Activated naive CD8-positive, alpha-beta T cell treated with anti-CD3 and anti-CD28 coated beads, Interleukin-2, amount 10 ng/mL, durations not matched to agents 7 days and 5 days (primary cell): ENCODE measurements at places on chromosomes 6 and 20. TPM values are rescaled to one million over a fixed set of nuclear protein-coding genes. Genes with fewer than 3 reads are reported as not detected.
A peak's percentile ranks its signal among the peaks of the same experiment; 100 is the strongest.

DNA sequence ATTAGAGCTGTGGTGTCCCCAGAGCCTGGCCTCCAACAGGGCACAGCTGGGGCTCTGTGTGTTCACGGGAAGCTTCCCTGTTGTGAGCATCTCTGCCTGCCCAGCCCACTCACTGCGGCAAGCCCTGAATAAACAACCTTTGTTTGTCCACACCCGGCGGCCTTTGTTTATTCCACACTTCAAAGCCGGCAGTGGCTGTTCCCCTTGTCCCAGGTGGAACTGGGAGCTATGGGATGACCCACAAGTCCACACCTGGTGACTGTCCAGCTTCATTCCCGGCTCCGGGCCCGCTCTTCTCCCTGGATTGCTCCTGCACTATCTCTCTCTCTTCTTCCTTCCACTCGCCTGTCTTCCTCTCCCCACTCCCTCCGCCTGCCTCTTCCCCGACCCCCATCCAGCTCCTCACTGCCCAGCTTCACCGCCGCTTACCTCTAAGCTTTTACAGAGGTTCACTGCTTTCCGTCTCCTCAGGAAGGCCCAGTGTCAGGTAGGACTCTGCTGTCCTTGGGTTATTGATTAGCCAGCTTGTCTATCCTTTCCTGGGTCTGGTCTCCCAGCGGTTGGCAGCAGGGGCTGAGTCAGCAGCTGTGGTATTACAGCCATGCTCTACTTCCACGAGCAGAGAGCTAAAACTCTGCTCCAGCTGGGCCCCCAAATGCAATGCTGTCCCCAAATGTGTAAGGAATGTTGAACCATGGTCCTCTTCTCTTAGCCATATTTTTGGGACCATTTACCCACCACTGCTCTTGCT lies 17.8 kb downstream of the DACT2 start:
- H3K27me3 ChIP-seq: peaks cover 7% of the 10 kb centered on the region
- no peak overlapping the region for H3K27ac ChIP-seq
- H3K4me3 ChIP-seq: no peak overlapping the region
- no peaks in the 10 kb centered on the region for H3K36me3 ChIP-seq

DNA sequence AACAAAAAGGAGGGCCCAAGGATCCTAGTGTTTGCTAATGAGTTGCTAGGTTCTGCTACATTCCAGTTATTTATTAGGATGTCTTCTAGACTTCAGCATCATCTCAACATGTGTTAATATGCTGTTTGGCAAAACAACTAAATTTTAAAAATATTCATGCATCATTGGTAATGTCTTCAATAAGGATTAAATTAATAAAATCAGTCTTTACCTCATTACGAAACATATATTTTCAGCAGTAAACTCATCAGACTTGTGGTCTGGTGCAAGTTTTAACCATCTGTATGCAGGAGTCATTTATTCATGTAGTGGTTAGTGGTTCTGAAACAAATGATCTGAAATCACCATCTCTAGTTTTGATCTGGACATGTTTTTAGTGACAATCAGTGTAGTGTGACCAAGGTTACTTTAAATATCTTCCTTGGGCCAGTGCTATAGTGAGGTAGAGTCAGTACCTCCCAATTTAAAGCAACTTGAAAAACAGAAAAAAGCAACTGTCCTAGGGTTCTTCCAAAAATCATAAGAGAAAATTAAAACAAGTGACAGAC lies 85.0 kb upstream of the KCNK16 start:
- peaks cover 2% of the 10 kb centered on the region for H3K27me3 ChIP-seq
- peaks cover 4% of the 10 kb centered on the region for H3K4me1 ChIP-seq
- DNase-seq: no peak
- H3K36me3 ChIP-seq: no peaks in the 10 kb centered on the region

- H3K4me1 ChIP-seq: no peaks in the 10 kb centered on the region
- H3K27me3 ChIP-seq: no peaks in the 10 kb centered on the region
Measured at GRCh38 chr6:78523622-78524021, 343.7 kb upstream of the IRAK1BP1 start.

DNA sequence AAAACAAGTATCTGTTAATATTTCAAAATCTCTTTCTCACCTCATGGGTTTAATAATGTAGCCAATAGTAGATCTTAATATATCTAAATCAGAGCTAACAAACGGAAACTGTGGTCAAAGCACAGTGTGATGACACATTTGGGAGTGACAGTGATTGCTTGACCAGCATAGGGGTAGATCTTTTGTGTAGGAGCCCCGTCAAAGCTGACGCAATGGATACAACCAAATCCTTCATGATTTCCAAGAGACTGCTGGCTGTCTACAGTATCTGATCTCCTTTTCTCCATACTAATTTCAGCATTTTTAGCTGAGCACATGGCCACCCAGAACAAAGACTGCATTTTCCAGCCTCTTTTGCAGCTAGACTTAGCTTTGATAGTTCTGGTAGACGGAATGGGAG lies 299.3 kb upstream of the ECI2 start:
- H3K27me3 ChIP-seq: peaks cover 6% of the 10 kb centered on the region
- H3K4me1 ChIP-seq: peaks cover 3% of the 10 kb centered on the region
- H3K27ac ChIP-seq: no peak overlapping the region
- H3K4me3 ChIP-seq: no peak overlapping the region
- DNase-seq: no peak
- no peaks in the 10 kb centered on the region for H3K36me3 ChIP-seq

GRCh38 chr20:8983478-8984345 lies 85.2 kb upstream of the PLCB4 start:
- no peak for DNase-seq
- H3K27ac ChIP-seq: no peak overlapping the region
- no peaks in the 10 kb centered on the region for H3K36me3 ChIP-seq
- H3K4me3 ChIP-seq: no peak overlapping the region
- H3K27me3 ChIP-seq: no peaks in the 10 kb centered on the region

- H3K4me1 ChIP-seq: peaks cover 46% of the 10 kb centered on the region
- peaks cover 18% of the 10 kb centered on the region for H3K36me3 ChIP-seq
- H3K27ac ChIP-seq: peak overlapping the region; percentile 95
- H3K4me3 ChIP-seq: peak overlapping the region; percentile 97
- peaks cover 3% of the 10 kb centered on the region for H3K27me3 ChIP-seq
- DNase-seq: no peak
Measured at GRCh38 chr20:24991897-24992486, 559 bp downstream of the APMAP start.

DNA sequence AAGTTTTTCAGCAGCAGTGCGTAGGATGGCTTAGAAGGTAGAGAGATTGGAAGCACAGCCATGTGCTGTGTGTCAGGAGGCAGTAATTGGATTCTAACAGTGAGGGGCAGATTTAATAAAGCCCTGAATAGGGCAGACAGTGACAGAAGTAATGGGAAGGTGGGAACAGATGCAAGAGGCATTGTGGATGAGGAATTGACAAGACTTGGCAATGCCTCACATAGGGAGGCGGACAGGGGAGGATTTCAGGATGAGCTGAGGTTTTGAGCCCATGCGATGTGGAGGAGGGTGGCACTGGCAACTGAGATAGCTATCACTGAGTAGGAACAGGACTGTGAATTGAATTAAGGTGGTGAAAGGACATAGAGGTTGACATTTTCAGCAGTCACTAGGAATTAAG lies 262.2 kb upstream of the FLRT3 start:
- H3K27me3 ChIP-seq: no peaks in the 10 kb centered on the region
- no peak overlapping the region for H3K27ac ChIP-seq
- H3K36me3 ChIP-seq: no peaks in the 10 kb centered on the region
- H3K4me3 ChIP-seq: no peak overlapping the region
- H3K4me1 ChIP-seq: no peaks in the 10 kb centered on the region

DNA sequence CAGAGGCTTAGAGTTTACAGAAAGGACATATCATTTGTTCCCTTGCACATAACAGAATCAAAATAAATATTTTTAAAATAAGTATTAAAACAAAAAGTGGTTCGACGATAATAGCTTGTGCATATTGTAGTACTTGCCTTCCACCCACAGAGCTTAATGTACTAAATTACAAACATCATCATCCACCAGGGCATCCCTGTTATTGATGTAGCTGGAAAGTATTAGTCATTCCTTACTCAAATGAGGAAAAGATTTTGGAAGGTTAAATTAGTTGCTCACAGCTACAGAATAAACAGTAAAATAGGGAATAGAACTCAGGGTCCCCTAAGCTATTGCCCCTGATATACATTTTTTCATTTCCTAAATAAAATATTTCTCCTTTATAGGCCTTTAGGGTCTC lies 150.3 kb downstream of the PTPRK start:
- H3K36me3 ChIP-seq: peaks cover 1% of the 10 kb centered on the region
- DNase-seq: no peak
- no peaks in the 10 kb centered on the region for H3K27me3 ChIP-seq
- H3K4me3 ChIP-seq: no peak overlapping the region

DNA sequence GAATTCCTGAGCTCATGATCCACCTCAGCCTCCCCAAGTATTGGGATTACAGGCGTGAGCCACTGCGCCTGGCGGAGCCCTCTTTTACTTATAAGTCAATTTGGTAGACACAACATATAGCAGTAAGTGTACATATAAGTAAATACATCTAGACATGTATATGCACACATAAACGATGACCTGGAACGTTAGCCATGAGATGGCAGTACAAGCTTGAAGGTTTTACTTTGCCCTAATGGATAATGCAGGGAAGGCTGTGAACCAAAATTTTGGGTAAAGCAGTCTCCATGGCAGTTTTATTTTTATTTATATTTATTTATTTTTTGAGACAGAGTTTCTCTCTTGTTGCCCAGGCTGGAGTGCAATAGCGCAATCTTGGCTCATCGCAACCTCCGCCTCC lies 2.4 kb upstream of the GNMT start:
- no peak overlapping the region for H3K27ac ChIP-seq
- H3K27me3 ChIP-seq: peaks cover 6% of the 10 kb centered on the region
- DNase-seq: no peak
- H3K36me3 ChIP-seq: peaks cover 6% of the 10 kb centered on the region

GRCh38 chr20:37729452-37729851 lies 35.6 kb downstream of the CTNNBL1 start:
- peaks cover 6% of the 10 kb centered on the region for H3K4me1 ChIP-seq
- no peak overlapping the region for H3K4me3 ChIP-seq
- no peak overlapping the region for H3K27ac ChIP-seq
- no peaks in the 10 kb centered on the region for H3K27me3 ChIP-seq
- DNase-seq: no peak

DNA sequence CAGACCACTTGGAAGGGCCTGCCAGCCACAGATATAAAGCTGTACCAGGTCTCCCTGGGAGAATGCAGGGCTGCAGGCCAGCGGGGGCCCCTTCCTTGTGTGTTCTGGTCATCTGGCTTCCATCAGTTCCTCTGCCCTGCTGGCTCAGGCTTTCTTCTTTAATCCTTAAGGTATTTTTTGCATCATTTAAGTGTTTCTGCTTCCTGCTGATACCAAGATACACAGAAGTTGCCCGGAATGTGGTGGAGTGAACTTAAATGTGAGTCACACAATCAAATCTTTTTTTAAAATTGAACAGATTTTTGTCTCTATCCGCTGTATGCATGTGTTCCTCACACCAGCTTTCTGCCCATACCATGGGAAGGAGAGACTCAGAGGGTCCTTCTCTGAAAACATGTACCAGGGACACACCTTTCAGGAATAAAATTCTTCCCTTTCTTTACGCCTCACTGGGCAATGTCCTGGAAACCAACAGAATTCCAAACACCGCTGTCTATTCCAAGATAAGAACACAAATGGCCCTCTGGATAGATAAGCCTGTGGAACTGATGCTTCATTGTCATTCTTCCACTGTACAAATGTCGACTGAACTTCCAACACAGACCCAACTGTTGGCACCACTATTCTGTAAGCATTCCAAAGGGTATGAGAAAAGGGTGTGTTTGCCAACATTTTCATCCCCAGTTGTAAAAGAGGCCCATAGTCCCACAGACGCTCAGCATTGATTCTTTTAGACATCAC lies 206.2 kb upstream of the MYLIP start:
- H3K27me3 ChIP-seq: no peaks in the 10 kb centered on the region
- no peak overlapping the region for H3K4me3 ChIP-seq
- no peaks in the 10 kb centered on the region for H3K36me3 ChIP-seq
- no peaks in the 10 kb centered on the region for H3K4me1 ChIP-seq
- no peak overlapping the region for H3K27ac ChIP-seq

DNA sequence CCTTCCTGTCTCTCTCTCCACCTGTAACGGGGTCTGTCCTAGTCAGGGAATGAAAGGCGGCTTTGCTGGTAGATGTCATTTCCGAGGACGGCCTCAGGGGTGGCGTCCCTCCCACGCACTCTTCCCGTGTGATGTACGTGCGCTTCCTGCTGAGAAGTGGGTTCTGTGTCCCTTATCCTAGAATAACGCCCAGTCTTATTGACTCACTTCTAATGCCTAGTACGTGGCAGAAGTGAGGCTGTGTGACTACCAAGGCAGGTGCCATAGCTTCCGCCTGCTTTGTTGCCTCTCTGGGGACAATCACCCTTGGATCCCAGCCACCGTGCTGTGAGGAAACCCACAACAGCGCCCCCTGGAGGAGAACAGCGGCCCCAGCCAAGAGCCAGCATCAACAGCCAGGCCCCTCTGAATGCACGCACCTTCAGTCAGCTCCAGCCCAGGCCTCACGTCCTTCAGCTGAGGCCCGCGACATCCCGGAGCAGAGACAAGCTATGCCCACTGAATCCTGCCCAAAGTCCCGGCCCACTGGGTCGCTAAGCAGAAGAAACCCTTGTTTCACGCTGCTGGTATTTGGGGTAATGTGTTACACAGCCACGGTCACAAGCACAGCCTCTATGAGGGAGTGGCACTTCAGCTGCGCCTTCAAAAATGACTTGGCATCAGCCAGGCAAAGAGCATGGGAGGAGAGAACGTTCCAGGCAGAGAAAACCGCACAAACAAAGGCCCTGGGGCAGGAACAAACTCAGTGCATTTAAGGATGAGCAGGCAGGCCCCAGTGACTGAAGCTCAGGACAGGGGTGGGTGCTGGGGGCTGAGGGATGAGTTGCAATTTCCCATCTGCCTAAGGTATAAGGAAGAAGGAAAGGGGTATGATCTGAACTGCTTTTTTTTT lies 224.2 kb downstream of the NFATC2 start:
- no peaks in the 10 kb centered on the region for H3K27me3 ChIP-seq
- H3K4me3 ChIP-seq: no peak overlapping the region
- DNase-seq: peak; percentile 52
- peak overlapping the region; percentile 40 for H3K27ac ChIP-seq
- no peaks in the 10 kb centered on the region for H3K36me3 ChIP-seq
- peaks cover 2% of the 10 kb centered on the region for H3K4me1 ChIP-seq

Gene LY6G6D
- not detected for total RNA-seq

Gene GMEB2
- 21.6 TPM for total RNA-seq

Gene AKAP7
- 12.6 TPM for total RNA-seq

Gene SPAG4
- total RNA-seq: 3.8 TPM

Gene TRAPPC3L
- total RNA-seq: not detected

Gene MPIG6B
- 1.5 TPM for total RNA-seq

Gene ACSS1
- total RNA-seq: 55.8 TPM

Gene FAM83B
- not detected for total RNA-seq
